ENCODE measurements at places on chromosomes 1 and 21.

DNA sequence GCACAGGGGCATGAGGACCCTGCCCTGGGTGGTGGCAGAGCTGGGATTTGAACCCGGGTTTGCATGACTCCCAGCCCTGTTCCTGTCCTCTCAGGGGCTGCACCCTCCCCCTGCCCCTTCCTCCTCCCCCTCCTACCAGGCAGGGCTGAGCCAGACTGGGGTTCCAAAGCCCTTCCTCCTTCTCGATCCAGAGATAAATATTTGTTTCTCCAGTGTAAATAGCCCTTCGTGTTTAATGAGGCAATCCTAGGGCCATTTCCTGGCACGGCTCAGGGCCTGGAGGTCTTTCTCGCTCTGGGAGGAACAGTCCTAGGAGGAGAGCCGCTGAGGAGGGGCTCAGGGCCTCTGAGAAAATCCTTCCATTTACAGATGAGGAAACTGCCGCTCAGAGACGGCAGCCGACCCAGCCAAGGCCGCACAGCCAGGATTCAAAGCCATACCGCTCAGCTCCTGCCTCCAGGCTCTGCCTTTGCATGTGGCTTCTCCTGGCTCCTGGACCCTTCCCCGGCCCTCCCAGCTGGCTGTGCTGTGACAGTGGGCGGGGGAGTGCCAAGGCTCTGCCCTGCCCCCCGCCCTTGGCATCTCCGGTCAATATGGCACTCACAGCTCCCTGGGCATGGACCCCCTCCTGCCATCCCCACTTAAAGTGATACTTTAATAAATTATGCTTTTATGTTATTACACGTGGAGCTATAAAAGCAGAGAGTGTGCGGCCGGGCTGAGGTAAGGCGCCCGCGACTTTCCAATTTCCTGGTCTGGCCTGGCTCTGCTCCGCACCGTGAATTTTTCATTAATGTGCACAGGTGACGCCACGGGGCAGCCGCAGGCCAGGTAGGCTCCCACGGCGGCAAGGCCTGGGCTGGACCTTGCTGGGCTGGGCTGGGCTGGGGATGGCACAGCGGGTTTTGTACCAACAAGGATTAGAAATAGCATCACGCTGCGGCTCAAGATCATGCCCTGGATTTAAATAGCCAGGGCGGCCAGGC, 114.7 kb upstream of the WNT4 start:
- ATAC-seq = no peak

GRCh38 chr1:89733748-89734147, 87.1 kb upstream of the LRRC8D start:
- no peak for ATAC-seq

DNA sequence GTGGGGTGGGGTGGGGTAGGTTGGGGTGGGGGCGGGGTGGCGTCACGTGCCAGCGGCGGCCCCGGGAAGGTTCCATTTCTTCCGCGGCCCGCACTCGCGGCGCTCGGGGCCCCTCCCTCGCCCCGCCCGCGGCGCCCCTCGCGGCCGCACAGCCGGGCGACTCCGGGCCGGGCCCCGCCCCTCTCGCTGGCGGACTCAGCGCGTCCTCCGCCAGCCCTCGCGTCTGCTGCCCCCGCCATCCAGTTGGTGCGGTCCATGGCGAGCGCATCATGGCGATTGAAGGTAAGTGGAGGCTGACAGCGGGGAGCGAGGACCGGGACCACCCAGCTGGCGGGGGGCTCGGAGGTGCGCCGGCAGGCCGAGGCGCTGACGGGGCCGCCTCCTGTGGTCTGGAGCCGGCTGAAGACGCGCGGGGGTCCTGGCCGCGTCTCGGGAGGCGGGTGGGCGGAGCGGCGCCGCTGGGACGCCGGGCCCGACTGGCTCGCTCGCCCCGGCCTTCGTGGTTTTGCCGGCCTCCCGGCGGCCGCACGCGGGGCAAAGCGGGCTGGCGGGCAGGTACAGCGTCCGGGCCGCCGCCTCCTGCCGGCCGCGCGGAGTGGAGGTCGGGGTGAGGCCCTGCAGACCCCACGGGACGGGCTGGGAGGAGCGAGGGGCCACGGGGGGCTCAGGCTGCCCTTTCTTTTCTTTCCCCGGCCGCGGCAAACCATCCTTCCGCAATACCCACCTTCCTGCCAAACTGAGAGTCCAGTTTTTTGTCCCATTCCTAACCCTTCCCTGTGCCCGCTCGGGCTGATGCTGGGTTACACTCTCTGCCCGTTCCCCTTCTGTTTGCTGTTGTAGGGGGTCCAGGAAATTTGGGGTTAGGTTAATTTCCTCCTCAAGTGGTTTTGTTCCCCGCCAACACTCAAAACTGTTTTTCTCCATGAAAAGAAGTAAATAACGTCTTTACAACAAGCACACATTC, at the start of gene SYT14:
TSS of gene SYT14 (plus strand) at position 222 of the 964 bp plus-strand sequence. CDS start at position 270, 48 bp downstream.
- ATAC-seq = peak; percentile 90

DNA sequence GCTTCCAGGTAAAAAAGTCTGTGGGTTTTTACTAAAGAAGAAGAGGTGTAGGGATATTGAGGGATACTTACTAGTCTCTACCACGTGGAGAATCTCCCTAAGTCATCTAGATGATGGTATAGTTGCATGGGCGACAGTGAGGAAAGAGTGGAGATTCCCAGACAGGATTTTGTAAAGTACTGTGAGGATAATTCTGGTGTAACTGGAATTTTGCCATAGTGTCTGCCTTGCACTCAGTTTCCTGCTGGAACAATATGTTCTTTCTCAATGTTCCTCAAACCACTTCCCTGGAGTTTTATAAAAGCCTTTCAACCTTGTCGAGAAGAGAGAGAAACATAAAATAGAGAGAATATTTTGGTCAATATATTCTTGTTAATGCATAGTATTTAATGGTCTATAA, 95.1 kb upstream of the WLS start:
- ATAC-seq = no peak

DNA sequence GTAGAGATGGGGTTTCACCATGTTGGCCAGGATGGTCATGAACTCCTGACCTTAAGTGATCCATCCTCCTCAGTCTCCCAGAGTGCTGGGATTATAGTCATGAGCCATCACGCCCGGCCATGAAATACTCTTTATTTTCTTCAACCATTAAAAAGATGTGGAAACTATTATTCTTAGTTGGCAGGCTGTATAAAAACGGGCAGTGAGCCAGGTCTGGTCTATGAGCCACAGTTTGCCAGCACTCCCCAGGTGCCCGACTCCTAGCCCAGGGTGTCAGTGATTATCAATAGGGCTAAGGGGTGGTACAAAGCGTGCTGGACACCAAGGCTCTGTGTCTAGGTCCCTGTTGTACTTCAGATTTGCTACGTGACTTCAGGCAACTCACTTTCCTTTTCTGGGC, 3.7 kb upstream of the TMEM61 start:
- ATAC-seq = no peak

DNA sequence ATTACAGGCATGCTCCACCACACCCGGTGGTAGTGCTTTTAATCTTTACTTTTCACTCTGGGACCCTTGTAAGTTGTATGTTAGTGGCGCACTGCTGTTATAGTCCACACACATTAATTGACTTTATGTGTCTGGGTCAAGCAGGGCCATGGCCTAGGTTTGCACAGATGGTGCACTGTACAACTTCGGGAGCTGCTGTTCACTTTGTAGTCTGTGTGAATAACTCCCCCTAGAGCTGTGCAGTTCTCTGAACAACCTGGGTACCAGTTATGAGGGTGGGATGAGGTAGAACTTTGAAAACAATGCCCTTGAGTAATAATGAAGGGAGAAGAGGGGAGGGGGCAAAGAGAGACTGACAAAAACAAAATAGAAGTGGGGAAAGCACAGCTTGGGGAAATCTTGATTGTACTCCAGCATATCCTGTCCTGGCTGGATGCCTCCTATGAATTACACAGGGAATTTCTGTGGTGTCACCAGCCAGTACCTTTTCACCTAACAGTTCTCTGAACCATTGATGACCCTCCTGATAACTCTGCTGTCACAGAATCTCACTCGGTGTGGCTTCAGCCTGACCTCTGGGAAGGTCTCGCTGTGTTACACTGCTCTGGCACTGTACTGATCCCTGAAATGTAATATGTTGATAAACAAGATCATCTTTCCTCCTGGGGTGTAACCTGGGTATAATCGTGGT, 2.2 kb downstream of the PTGFRN start:
- ATAC-seq = no peak

GRCh38 chr1:224696891-224697765, 81.0 kb downstream of the CNIH3 start:
- peak; percentile 66 for ATAC-seq

GRCh38 chr1:168672278-168672677, 56.7 kb downstream of the DPT start:
- ATAC-seq = no peak

DNA sequence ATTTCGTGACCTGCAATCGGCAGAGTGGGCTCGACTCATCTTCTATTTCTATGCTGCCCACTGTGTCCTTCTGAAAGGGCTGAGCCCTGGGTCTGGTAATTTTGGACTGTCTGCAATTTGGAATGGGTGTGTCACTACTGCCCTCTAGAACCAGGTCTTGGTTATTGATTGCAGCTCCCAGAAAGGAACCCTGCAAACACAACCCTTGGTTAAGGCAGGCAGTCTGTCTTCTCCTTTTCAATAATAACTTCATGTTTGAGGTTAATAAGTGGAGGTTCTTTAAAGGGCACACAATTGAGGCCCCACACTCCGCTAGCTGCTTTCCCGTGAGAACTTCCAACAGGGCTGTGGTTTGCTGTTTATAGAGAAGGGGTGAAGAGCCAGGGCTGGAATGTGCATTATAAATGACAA, 79.9 kb upstream of the LYST start:
- ATAC-seq = peak; percentile 68

Data from SK-N-SH treated with all-trans-retinoic acid at 6 μM for 48 hours (cell line).